COR-L47 (cell line): ENCODE measurements at places on chromosomes 13 and 19.
A peak's percentile ranks its signal among the peaks of the same experiment; 100 is the strongest.

DNA sequence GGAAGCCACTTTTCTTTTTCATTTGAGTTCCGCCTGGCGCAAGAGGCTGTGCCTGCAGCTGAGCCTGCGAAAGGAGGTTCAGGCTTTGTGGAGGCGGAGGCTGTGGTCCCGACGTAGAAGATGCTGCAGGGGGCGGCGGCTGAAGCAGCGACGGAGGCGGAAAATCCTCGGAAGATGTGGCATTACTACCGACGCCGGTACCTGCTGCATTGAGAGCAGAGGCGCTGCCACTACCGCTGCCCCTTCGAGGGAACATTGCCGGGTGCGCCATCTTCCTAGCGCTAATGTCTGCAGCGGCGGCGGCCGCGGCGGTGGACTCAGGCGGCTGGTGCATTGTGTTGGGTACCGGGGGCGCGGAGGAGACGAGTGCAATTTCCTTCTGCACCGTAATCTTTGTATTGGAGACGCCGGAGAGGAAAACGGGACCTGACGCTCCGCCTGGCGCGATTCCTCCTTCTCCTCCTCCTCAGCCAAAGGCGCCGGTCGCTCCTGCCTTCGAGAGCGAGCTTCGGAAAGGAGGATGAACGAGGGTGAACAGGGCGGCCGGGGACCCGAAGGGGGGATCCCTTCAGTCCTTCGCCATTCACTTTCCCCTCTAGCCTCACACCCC lies at the start of gene TSC22D1:
Gene TSC22D1, minus strand, starts transcription at position 590 of the 610 bp plus-strand sequence. Its CDS starts 256 bp downstream, at position 334.
- peak; percentile 34 for DNase-seq

DNA sequence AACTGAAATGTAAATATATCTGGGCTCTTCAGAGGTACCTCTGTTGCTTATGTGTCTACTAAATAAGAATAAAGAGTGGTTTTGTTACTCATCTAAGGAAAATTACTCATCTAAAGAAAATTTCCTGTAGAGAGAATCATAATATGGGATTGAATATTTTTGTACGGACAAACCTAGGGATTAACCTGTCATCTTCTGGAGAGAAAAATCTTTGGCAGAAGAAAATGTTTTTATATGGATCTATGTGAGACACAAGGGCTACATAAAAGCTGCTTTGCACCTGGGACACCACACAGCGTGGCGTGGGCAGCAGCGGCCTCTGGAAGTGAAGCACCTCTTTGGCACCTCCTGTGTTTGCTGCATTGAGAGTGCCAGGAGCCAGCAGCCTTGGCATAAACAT lies 242.9 kb upstream of the DACH1 start:
- no peak for DNase-seq

- no peak for DNase-seq
These were observed 9.1 kb downstream of the MBNL2 start for GRCh38 chr13:97231118-97231828.

GRCh38 chr13:95644601-95645052 lies at the start of gene DZIP1:
DZIP1 (minus strand) TSS chr13:95644706; CDS start chr13:95642029, 2,677 bp downstream.
- peak; percentile 10 for DNase-seq

DNA sequence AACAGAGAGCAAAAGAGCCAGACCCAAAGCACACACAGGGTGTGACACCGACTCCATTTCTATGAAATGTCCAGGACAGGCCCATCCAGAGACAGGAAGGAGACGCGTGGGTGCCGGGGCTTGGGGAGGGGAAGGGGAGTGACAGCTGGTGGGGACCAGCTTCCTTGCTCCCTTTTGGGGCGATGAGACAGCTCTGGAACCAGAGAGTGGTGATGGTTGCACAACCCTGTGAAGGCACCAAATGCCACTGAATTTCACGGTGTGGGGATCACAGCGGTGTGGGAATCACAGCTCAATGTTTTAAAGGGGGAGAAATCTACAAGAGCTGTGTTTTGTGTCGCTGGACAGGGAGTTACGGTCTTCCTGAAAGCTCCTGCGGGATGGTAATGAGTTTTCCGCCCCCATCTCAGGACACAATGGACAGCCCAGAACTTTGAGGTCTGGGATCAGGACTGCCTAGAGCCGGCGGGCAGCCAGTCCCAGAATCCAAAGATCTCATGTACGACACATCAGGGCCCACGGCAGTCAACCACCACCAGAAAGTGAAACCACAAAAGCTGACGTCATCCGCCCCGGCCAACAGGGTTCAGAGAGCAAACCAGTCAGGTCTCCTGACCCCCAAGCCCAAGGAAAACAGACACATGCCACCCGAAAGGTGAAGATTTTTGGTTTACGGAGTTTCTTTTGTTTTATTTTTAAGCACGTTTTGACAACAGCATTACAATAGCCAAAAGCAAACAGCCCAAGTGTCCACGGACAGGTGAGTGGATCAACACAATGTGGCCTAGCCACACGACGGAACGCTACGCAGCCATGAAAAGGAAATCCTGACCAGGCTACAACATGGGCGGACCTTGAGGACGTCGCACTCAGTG lies 7.3 kb downstream of the SGTA start:
- DNase-seq = no peak

DNA sequence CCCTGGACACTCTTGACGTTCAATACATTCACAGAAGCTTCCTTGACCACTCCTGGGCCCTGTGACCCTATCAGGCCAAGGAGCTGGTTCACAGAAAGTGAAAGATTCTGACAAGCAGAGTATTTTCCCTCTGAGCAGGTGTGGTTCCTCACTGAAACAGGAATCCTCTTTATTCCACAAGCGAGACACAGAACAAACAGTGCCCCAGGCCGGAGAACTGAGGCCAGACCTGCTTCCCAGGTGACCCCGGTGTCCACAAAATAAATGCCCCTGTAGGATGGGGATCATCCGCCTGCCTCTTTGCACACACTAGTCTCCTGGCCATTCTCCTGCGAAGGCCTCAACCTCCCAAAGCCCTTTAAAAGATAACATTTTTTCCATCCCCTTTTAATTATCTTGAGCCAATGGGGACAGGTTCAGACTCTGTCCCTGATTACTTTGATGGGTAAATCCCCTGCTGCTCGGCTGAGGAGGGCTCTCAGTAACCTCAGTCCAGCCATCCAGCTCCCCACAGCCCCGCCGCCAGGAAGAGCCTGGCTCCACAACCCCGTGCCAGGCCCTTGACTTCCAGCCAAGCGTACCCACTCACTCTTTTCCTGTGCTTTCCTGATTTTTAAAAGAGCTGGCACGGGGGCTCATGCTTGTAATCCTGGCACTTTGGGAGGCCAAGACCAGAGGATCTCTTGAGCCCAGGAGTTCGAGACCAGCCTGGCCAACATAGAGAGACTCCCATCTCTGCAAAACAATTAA lies 129.1 kb downstream of the FOXO1 start:
- no peak for DNase-seq

- DNase-seq = no peak
These were observed 399.0 kb downstream of the DCT start for GRCh38 chr13:94080527-94080926.

DNA sequence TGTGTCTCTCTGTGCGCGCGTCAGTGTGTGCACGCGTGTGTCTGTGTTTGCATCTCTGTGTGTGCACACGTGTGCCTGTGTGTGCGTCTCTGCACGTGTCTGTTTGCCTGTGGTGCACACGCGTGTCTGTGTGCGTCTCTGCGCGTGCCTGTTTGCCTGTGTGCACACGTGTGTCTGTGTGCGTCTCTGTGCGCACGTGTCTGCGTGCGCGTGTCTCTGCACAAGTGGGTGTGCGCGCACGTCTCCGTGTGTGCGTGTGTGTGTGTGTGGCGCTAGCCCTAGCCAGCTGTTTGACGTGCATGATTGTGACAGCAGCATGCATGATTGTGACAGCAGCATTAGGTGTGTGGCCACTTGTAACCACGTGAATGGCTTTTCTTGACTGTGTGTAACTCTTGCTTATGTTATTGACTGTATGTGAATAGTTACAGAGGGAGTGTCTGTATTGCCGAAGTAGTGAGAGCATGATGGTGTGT lies 31.1 kb downstream of the ZNF146 start:
- DNase-seq = no peak

- DNase-seq = no peak
These were observed 1.5 kb downstream of the ABHD17A start for GRCh38 chr19:1883784-1884183.

DNA sequence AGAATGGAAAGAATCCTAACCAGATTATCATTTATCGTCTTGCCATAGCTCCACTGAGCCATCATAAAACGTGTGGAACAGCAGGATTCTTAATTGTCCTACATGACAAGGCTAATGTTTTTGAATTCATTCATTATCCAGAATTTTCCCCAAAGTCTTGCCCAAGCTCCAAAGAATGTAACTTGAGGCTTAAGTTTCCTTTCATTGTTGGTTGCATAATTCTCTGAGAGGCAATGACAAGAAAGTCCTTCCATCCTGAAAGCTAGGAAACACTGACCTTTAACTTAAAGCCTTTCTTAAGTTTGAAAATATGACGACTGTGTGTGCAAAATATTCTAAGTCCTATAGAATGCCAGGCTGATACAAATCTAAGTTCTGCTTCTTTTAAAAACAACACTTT lies 546.1 kb downstream of the SUCLA2 start:
- no peak for DNase-seq

- no peak for DNase-seq
These were observed 8.5 kb downstream of the PLEKHJ1 start for GRCh38 chr19:2227415-2228156.

GRCh38 chr19:40221858-40222619 lies 3.9 kb upstream of the TTC9B start:
- peak; percentile 70 for DNase-seq

GRCh38 chr19:18856385-18857126 lies 24.8 kb downstream of the UPF1 start:
- DNase-seq = no peak

DNA sequence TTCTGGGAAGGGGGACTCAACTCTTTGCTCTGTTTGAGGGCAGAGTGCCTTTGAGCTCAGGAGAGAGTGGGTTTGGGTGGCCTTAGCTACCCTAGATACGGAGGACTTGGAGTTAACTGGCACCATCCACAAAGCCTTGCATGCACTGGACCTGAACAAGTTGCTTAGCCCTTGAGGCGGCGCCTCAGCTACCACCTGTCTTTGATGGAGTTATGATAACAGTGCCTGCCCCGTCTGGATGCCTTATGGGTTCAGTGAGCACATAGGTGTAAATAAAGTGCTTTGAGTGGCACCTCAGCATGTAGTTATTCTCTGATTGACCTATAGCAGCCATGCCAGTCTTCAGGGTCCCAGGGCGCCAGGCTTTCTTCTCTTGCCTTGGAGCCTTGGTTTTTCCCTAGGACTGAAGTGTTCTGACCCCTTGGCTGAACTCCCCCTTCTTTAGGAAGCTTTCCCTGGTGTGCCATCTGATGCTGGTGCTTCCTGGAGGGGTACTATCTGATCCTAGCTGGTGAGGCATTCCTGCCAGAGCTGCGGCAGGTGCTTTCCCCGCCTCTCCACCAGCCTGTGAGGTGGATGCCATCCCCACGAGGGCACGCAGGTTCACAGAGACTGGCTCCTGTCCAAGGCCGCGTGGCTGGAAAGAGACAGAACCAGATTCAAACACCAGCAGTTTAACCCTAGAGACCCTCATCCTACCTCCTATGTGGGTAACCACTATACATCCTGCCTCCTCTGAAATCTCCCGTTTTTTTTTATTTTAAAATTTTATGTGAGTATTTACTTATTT lies 5.8 kb downstream of the BCKDHA start:
- DNase-seq = no peak

DNA sequence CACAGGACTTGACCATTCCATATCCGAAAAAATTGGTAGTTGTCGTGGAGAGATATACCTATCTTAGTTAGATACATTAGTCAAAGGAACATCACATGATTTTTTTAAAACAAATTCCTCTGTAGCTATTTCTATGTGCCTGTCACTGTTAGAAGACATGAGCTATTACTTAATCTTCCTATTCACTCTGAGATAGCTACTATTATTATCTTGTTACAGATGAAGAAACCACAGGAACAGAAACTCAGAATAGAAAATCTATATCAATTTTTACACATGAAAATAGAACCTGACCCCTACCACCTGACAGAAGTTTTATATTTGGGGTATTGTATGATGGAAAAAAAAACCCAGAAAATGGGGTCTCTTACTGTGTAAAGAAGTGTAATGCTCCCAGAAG lies 68.9 kb upstream of the TDRD3 start:
- no peak for DNase-seq

- DNase-seq = no peak
These were observed 50.9 kb downstream of the PCCA start for GRCh38 chr13:100139817-100140216.

- no peak for DNase-seq
These were observed 4.7 kb downstream of the STXBP2 start for GRCh38 chr19:7641290-7642276.

GRCh38 chr19:16536130-16536529 lies 6.1 kb downstream of the CHERP start:
- DNase-seq = no peak

- DNase-seq = no peak
These were observed 106.0 kb downstream of the ERCC5 start for GRCh38 chr13:102951808-102952207.

DNA sequence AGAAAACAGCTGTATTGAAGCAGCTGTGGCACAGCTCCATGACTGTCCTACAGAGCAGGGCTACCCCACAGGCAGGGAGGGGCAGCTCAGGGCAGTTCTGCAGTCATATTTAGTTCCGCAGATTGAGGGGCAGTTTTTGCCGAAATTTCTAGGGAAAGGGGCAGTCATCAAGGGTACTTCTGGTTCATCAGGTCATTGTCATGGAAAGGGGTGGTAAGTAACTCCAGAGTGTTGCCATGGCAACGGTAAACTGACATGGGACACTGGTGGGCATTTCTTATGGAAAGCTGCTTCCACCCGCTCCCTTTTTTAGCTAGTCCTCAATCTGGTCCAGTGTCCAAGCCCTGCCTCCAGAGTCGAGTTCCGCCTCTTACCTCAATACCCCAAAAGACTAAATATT lies 702.8 kb downstream of the LIG4 start:
- DNase-seq = no peak

GRCh38 chr19:14395710-14396336 lies 14.6 kb downstream of the ADGRE5 start:
- DNase-seq = no peak

GRCh38 chr19:55098716-55099556 lies 18.5 kb downstream of the PPP1R12C start:
- no peak for DNase-seq

DNA sequence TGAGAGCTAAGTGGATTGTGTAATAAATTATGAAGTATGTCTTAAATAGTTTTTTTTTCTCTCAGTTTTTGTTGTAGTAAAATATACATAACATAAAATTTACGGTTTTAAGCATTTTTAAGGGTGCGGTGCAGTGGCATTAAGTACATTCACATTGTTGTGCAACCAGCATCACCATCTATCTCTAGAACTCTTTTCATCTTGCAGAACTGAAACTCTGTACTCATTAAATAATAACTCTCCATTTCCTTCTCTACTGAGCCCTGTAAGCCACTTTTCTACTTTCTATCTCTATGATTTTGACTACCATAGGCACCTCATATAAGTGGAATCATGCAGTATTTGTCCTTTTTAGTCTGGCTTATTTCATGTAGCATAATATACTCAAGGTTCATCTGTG lies 87.1 kb downstream of the GJA3 start:
- no peak for DNase-seq

DNA sequence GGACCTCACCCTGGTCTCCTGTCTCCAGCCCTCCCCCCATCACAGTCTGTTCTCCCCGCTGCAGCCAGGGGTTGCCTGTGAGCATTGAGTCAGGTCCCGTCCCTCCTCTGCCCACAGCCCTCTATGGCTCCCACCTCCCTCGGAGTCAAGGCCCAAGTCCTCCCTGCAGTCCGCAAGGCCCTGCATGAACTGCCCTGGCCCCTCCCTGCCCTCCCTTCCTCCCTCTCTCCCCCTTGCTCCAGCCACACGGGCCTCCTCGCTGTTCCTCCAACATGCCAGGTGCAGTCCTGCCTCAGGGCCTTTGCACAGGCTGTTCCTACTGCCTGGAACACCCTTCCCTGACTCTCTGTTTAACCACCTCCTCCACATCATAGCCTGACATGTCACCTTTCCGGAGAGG lies 2.8 kb downstream of the TINCR start:
- no peak for DNase-seq

GRCh38 chr13:27830010-27830409 lies 37.7 kb downstream of the GSX1 start:
- peak; percentile 28 for DNase-seq
